Kidney (tissue), 22 donors: ENCODE measurements at places on chromosomes 2 and 18. TPM values are rescaled to one million over a fixed set of nuclear protein-coding genes. Genes with fewer than 3 reads are reported as not detected.

ACMSD gene
- 44.0 TPM for total RNA-seq

- H3K4me1 ChIP-seq, result no peaks in the 10 kb centered on the region
- no peaks in the 10 kb centered on the region for H3K27me3 ChIP-seq
- no peak overlapping the region for H3K4me3 ChIP-seq
- H3K27ac ChIP-seq, result peak overlapping the region; percentile 54
- DNase-seq, result no peak
- H3K36me3 ChIP-seq, result no peaks in the 10 kb centered on the region
Measured at GRCh38 chr2:111236025-111236424, 115.3 kb downstream of the BCL2L11 start.

- H3K27me3 ChIP-seq, result no peaks in the 10 kb centered on the region
- H3K4me1 ChIP-seq, result no peaks in the 10 kb centered on the region
- no peaks in the 10 kb centered on the region for H3K36me3 ChIP-seq
- no peak for DNase-seq
Measured at GRCh38 chr2:46326231-46326980, 29.2 kb downstream of the EPAS1 start.

GRCh38 chr2:217362710-217363109, 502.8 kb upstream of the TNP1 start:
- H3K27me3 ChIP-seq, result no peaks in the 10 kb centered on the region
- H3K4me1 ChIP-seq, result peaks cover 4% of the 10 kb centered on the region
- H3K27ac ChIP-seq, result no peak overlapping the region
- no peak for DNase-seq

DNA sequence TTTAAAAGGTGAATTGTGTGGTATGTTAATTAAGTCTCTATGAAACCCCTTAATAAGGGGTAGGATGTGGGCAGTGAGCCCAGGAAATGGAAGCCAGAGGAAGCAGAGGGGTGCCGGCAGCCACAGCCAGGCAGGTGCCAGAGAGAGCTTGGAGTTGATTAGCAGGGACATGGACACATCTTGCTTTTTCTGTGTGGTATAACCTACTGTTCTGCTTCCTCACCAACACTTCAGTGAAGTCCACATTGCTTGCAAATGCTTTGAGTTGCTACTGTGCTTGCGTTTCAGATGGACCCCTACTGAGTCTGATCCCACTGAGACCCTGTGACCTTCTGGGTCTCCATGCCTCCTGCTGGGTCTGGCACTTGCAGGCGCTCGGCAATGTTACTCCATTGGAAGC, 30.3 kb upstream of the ARHGEF4 start:
- no peaks in the 10 kb centered on the region for H3K36me3 ChIP-seq
- H3K27ac ChIP-seq, result no peak overlapping the region
- DNase-seq, result no peak
- no peaks in the 10 kb centered on the region for H3K4me1 ChIP-seq
- no peak overlapping the region for H3K4me3 ChIP-seq
- no peaks in the 10 kb centered on the region for H3K27me3 ChIP-seq
